ENCODE measurements at places on chromosomes 6 and 20.

DNA sequence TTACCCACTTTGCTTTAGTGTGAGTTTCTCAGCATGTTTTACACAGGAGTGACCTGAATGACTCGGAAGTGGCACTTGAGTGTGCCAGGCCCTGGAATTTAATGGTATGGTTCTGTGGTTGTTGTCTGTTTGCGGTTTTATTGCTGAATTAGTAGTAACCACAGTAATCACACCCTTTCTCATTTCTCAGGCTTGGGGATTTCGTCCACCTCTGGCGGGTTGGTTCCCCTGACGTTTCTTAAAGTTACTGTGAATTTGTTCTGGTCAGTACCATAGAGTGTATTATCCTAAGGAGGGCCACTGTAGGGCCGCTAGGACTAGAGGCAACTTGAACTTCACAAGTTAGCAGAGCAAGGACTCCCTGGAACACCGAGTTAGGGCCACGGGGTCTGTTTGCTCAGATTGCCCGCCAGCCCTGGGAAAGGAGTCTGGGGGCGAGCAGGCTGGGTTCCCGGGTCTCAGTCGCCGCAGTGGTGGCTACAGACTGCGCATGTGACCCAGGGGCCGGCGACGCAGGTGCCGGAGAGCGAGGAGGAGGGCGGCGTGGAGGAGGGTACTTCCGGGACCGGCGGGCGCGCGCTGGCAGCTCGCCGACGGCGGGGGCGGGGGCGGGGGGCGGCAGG, 546 bp upstream of the KLHL32 start:
- no peak for DNase-seq

DNA sequence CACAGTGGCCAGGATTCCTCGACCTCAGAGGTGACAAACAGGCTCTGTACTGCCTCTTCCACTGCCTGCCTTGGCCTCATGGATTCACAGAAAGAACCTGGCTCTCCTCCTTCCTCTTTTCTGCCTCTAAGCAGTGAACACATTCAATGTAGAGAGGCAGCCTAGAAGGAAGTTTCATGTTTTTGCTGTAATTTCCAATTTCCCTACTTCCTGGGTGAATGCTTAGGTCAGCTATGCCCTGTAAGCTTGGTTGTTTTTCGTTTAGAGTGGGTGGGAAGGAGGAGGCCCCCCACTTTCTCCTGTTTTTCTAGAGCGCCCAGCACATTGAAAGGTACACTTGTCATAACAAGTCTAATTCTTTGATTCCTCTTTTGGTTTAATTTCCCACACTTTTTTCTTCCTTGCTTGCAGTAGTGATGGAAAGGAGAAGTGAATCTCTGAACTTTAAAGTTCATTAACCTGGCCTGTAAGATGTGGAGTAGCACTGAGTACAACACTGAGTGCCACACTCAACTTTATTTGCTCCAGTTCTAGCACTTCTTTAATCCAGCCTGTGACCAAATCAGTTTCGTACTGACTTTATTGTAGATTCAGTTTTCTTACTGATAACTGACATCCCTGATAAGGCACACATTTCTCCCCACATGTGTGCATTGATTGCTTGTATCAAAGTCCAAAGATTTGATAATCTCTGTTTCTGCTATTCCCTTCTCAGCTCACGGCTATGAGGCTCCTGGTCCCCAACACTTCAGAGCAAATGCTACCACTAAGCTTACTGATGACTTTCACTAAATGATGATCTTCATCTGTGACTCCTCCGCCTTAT, 100.0 kb upstream of the MAN1A1 start:
- DNase-seq, result no peak

DNA sequence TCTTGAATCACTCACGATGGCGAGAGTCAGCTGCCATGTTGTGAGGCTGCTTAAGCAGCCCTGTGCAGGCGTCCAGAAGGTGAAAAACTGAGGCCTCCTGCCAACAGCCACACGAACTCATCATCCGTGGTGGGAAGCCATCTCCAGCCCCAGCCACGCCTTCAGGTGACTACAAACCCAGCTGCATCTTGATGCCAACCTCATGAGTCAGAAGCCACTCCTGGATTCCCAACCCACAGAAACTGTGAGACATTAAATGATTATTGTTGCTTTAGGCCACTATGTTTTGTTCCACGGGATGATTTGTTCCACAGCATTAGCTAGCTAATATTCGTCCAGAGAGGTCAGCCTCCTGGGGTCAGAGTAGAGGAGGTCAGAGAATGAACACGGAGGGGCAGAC, 80.5 kb downstream of the SNX5 start:
- no peak for DNase-seq

DNA sequence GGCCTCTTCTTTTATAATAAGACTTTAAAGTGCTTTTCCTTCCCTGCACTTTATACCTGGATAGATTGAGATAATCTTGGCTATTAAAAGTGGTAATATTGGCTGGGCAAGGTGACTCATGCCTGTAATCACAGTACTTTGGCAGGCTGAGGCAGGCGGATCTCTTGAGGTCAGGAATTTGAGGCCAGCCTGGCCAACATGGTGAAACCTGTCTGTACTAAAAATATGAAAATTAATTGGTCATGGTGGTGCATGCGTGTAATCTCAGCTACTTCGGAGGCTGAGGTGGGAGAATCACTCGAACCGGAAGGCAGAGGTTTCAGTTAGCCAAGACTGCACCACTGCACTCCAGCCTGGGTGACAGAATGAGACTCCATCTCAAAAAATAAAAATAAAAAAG, 197.1 kb upstream of the RGS17 start:
- DNase-seq, result no peak

DNA sequence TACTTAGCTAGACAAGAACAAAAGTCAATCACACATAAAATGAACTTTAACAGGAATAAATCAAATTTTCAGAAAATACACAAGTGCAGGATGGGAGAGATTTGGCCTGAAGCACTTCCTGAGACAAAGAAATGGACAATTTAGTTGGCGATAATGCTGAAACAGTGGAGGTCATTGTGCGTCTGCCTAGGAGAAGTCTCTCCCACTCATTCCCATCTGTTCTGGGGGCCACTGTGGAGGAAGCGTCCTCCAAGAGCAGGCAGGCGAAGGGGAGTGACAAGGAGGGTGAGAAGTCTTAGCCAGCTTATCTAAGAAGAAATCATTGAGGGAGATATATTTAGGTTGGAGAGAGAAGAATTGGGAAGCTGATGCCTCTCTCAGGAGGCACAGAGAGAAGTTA, 10.2 kb upstream of the TMEM242 start:
- no peak for DNase-seq

DNA sequence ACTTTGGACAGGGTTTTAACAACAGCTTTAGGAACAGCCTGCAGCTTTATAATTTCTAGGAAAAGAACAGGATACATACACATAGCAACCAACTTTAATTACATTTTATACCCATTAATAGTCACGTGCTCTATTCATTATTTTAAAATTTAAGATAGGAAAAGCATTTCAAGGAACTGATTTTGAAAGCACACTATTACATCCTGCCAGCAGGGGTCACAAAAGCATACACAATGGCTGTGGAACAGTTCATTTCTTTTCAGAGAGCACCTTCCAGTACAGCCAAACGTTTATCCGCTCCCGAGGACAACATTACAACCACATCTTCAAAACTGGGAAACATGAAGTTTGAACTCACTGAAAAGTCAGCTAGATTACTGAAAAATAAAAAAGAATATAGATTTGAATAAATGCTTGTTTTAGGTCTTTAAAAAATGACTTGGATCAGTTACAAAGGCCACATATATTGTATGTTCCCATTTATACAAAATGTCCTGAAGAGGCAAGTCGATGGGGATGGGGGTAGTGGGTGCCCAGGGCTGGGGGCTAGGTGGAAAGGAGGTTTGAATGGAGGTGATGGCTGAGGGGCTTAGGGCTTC, 104.6 kb upstream of the EXOC2 start:
- no peak for DNase-seq

DNA sequence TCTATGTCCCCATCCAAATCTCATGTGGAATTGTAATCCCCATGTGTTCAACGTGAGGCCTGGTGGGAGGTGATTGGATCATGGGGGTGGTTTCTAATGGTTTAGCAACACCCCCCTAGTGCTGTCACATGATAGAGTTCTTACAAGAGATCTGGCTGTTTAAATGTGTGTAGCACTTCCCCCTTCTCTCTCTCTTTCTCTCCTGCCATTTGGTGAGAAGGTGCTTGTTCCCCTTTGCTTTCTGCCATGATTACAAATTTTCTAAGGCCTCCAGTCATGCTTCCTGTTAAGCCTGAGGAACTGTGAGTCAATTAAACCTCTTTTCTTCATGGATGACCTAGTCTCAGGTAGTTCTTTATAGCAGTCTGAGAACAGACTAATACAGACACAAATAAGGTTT, 165.4 kb downstream of the OGFRL1 start:
- no peak for DNase-seq

- DNase-seq, result no peak
Observed at GRCh38 chr20:43576108-43576507, 14.6 kb upstream of the IFT52 start.

- DNase-seq, result no peak
Observed at GRCh38 chr6:152625213-152625612, 11.9 kb downstream of the SYNE1 start.

DNA sequence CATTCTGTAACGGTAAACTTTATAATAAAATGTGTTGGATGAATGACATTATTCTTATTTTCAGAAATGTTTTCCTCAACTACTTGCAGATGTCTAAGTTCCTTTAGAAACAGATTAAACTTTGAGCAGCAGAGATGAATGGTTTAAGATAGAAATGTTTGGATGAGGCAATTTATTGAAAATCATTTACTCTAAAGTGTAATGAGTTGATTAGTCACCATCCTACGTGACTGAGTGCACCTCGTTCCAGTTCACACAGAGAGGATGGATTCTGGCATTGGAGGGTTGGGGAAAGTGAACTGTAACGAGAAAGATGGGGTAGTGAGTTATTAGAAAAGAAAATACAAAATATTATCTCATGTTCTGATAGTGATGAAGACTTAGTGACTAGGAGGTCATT, 28.7 kb downstream of the SMPDL3A start:
- no peak for DNase-seq

GRCh38 chr6:79946272-79947190, 822 bp downstream of the ELOVL4 start:
- no peak for DNase-seq

GRCh38 chr6:68144667-68145066, 490.4 kb upstream of the ADGRB3 start:
- no peak for DNase-seq

DNA sequence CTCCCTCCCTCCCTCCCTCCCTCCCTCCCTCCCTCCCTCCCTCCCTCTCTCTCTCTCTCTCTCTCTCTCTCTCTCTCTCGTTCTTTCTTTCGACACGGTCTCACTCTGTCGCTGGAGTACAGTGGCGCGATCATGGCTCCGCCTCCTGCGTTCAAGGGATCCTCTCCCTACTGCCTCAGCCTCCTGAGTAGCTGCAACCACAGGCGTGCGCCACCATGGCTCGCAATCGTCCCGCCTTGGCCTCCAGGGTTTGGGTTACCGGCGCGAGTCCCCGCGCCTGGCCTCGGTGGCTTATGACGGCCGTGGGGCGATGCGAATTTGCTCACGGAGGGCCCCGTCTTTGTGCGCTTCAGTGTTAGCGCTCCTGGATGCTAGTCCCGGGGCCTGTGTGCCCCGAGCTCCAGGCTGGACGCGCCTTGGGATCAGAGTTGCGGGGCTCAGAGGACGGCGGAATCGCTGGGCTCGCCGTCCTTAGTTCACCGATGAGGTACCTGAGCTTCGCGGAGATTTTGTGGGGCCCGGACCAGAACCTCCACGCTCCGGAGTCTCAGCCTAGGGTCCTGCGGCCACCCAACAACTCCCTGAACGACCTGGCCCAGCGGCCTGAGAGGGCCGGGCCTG, 45.2 kb downstream of the MCUR1 start:
- DNase-seq, result no peak

- DNase-seq, result no peak
Observed at GRCh38 chr6:137105375-137105774, 60.6 kb upstream of the IL20RA start.

DNA sequence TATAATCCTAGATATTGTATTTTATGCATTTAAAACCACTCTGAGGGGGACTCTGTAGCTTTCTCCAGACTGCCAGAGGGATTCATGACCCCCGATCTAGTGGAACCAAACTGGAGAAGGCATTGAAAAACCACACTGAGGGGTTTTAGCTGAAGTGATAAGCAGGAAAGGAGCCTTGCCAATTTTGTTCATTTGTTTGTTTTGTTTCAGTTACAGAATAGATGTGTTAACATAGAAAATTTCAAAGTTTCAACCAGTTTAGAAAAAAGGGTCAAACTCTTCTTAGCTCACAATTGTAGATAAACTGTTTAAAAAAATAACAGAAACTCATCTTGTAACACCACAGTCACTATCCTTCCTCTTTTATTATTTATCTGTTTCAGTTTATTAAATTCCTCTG, 19.8 kb downstream of the TAB2 start:
- DNase-seq, result no peak

DNA sequence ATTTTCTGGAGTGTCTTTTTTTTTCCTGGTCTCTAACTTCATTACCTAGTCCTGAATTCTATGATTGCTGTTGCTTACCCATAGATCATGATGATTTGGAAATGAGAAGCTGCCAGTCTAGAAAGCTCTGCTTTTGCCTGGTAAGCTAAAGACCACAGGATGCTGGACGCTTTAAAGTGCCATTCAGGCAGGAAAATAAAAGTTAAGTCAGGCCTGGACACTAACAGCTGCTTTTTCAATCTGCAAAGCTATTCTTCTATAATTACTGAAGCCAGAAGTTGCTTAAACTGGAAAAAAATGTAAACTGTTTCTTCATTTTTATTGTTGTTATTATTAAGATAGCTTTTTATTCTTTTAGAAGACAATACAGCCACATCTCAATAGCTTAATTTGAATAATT, 129.8 kb upstream of the SPACA1 start:
- no peak for DNase-seq

GRCh38 chr6:138383776-138384175, 6.1 kb downstream of the SMIM28 start:
- DNase-seq, result no peak

- DNase-seq, result no peak
Observed at GRCh38 chr20:4151991-4152695, 136.8 kb upstream of the RNF24 start.

GRCh38 chr6:165726965-165727381, 63.9 kb upstream of the PDE10A start:
- no peak for DNase-seq

GRCh38 chr20:16048876-16049275, 524.4 kb downstream of the KIF16B start:
- no peak for DNase-seq
